ENCODE measurements at places on chromosomes 7 and 10.

- no peak for DNase-seq
These were observed 531.3 kb upstream of the LRRTM3 start for GRCh38 chr10:66394342-66395063.

DNA sequence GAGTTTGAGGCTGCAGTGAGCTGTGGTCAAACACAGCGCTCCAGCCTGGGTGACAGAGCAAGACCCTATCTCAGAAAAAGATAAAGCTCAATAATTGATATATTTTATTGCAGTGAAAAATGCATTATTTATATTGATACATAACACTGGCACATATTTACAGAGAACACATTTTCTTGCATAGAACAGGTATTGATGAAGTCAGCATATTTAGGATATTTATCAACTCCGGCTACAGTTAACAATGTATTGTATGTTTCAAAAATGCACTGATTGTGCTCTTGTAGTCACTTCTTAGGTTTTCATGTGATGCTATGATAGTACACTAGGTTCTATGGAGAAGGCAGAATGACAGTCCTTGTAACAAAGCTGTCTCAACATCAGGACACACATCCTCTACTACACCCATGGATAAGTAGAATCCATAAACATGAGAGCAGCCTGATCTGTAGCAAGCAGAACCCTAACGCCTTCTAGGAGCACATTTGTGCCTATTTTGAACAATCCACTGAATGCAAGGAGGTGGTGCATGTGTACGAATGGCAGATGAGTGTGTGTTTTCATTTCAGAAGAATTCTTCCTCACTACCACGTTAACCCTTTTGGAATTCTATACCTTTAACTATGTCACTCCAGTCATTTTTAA is 586.1 kb upstream of the CELF2 start:
- DNase-seq = no peak

DNA sequence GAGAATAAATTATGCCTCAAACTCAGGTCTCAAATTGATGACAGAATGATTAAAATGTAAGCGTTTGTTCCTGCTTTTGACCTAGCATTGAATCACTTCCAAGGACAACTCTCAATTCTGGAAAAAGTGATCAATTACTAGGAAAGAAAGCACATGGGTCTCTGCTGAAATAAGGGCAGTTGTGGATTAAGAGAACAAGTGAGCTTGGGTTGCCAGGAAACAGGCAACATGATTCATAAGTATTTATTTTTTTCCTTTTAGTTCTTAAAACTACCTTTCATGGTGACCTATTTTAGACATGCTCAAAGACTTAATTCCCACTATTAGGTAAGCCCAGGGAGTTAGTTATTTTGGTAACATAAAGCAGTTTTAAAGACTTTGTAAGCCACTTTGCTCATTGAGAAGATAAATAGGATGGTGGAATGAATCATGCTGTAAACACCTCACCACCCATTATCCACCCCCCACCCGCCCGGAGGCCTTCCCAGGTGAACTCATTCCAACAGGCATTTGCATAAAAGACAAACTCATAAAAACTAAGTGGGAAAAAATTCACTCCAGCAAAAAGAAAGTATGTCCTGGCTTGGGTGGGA is 728.3 kb downstream of the SORCS1 start:
- no peak for DNase-seq

- no peak for DNase-seq
These were observed 12.2 kb downstream of the FOXK1 start for GRCh38 chr7:4694305-4694704.

- DNase-seq = no peak
These were observed 83.1 kb upstream of the IGFBP3 start for GRCh38 chr7:46003896-46004875.

- no peak for DNase-seq
These were observed 60.7 kb downstream of the CNTNAP2 start for GRCh38 chr7:146177301-146177700.
